ENCODE measurements at places on chromosomes 6 and 20.

GRCh38 chr6:7921632-7922092 lies 11.1 kb upstream of the TXNDC5 start:
- no peak for DNase-seq

DNA sequence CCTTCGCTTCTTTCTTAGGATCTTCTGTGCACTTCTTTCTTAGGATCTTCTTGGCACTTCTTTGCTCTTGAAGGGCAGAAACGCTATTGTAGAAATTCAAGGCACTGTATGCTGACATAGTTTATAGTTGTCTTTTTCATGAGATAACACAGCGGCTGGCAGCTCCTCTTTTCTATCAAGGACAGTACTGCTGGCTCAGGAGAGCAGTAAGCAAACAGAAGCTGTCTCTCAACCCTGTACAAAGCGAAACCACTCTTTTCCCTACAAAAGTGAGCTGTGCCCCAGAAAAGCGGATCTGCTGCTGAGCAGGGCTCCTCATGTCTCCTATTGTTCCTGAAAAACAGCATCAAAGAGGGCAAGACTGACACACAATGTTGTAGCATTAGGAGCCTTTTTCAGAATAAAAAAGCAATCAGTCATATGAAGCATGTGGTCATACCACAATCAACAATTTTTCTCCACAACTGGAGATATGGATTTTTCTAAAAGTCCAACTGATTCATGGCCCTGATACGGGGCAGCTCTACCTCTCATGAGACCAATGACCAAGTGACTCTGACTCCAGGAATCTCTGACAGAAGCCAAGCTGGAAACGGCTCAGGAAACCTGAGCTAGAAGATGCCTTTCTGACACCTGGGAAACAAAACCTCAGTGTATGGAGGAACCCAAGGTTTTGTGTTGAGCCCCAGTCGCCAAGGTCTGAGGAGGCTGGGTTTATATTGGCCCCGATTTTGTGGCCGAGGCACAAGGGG lies 255.9 kb downstream of the ESR1 start:
- DNase-seq: no peak

GRCh38 chr6:75624335-75624734 lies 22.7 kb downstream of the SENP6 start:
- no peak for DNase-seq

- DNase-seq: no peak
Observed at GRCh38 chr6:77136086-77136485, 327.2 kb downstream of the HTR1B start.

- DNase-seq: no peak
Observed at GRCh38 chr6:37783025-37783855, 36.3 kb upstream of the ZFAND3 start.

- no peak for DNase-seq
Observed at GRCh38 chr6:139324301-139324555, 32.4 kb upstream of the TXLNB start.

DNA sequence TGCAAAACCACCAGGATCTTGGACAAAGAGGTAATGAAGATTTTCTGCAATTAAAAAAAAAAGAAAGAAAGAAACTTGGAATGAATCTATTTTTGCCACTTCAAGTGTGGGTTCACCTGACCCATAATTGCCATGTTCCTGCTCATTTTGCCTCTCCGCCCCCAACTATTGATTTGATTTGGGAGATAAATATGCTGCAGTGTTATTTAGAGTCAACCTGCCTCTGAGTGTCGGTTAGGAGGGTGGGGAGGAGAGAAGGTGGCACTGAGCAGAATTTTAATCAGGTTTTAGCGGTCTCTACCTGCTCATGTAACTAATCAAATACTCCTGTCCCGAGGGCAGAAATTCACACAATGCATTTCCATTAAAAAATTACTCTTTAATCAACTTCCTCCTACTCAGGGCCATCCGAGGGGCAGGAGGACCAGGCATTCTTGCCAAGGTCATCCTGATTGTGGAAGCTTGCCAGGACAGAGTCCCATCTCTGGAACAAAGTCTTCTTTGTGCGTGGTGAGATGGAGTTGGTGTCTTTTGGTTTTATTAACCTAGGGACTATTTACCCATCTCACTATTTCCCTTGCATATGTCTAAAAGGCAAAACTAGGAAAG lies 300.1 kb downstream of the CDH26 start:
- DNase-seq: no peak

DNA sequence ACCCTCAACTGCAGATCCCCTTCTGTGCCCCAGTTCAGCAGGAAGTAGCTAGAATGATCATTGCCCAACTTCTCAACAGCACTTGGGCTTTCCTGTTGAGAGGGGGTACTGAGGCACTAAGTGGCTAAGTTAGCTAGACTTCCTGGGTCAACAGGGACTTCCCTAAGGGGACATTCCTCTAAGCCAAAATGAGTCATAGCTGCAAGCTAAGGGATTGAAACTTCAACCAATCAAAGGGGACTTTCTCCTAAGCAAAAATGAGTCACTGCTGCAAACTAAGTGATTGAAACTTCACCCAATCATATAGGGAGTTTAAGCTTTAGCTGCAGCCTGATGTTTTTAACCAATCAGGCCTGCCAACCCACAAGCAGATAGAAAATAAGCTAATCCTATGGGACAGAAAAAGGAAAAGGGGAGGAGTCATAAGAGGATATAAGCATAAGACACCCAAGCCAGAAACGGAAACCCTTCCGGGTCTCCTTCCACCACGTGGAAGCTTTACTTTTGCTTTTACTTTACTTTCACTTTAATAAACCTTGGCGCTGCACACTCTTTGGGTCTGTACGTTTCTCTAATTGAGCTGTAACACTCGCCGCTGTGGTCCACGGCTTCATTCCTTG lies 659.0 kb upstream of the HS3ST5 start:
- DNase-seq: no peak

DNA sequence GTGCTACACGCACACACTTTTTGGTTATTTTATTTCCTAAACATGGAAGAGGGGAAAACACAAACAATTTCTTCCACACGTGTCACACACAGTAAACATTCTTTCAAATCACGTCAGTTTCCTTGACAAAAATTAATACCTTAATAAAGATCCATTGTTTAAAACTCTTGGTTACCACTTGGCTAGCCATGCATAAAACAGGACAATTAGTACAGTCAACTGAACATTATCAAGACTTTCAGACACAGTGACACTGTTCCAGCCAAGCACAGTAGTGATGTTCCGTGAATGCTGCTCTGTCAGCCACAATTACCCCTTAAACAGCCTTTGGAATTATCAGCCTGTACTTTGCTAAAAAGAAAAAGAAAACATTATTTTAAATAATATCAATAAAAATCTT lies 50.8 kb downstream of the GMDS start:
- no peak for DNase-seq

- no peak for DNase-seq
Observed at GRCh38 chr20:63265891-63266515, 6.6 kb upstream of the ARFGAP1 start.

DNA sequence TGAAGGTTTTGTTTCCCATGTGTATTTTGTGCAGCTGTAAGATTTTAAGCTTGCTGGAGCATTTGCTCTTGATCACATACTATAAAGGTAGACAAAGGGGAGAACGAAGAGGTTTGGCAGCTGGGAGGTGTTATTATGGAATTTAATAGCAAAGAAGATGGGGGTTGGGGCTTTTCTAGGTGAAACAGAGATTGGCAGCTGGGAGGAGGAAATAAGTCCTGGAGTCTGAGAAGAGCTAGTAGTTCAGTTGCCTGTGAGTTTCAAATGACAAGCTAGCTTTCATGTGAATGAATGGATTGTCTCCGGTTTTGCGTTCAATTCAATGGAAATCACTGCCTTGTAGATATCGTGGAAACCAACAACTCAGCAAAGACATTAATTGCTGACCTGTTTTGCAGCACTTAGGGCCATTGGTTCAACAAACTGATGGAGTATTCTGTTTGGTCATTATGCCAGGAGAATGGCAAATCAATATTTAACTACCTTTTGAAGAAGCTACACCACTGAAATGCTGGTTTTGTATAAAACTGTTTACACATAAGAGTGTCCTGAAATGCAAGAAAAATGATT lies 38.1 kb upstream of the FLRT3 start:
- DNase-seq: no peak

DNA sequence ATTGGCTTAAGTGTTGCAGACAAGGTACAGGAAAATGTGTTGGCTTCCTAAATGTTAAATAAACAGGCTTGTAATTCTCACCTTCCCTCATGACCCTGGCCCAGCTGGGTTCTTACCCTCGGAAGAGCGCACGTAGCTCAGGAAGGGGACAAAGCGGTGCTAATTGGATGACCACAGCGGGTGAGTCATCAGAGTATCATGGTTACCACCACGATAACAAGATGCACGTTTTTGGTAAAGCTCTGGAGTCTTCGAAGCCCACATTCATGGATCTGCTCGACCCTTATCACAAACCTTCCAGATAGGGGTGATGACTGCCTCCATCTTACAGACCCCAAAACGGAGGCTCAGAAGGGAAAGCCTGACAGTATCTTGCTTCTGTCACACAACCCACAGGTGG lies 32.8 kb downstream of the APCDD1L start:
- no peak for DNase-seq

DNA sequence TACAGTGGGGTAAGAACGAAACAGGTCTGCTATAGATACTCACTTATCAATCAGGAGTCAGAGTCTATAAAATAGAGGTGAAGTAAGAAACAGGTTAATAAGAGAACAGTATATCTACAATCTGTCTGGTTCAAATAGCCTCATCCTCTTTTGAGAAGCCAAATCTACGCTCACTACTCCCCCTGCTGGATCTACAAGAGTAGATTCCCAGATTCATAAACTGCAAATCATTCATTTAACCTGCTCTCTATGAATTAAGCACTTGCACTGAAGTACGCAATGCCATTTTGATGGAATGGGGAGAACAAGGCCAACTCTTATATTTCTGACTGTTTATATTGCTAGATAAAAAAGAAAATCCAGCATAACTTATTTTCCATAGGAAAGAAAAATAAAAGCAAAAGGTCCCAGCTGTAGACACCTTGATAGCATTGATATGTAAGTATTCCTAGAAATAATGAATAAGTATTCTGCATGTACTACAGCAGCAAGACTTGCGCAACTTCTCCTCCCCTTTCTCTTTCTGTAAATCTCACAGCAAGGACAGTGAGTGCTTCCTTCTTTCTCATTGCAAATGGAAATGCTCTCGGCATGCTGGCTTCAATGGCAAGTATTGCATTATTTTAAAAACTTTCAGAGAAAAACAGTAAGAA lies 92.3 kb downstream of the RFX6 start:
- DNase-seq: no peak

DNA sequence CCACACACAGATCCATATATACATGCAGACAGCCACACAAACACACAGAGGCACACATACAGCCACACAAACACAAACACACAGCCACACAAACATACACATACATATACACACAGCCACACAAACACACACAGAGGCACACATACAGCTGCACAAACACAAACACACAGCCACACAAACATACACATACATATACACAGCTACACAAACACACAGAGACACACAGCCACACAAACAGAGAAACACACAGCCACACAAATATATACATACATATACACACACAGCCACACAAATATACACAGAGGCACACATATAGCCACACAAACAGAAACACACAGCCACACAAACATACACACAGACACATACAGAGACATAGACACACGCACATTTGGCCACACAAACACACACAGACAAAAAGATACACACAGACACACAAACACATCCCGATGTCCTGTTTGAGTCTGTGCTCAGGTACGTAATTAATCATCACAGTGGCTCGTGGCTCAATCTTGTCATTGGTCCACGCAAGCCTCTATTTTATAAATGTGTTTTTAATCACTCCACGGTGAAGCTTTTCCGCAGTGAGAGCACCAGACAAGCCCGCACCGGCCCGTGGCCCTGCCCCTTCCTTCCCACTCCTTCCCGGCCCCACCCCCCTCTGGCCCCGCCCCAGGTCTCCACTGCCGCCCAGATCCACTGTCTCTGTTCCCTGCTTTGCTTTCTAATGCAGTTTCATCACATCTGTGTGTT lies 135.3 kb downstream of the CDH4 start:
- no peak for DNase-seq

DNA sequence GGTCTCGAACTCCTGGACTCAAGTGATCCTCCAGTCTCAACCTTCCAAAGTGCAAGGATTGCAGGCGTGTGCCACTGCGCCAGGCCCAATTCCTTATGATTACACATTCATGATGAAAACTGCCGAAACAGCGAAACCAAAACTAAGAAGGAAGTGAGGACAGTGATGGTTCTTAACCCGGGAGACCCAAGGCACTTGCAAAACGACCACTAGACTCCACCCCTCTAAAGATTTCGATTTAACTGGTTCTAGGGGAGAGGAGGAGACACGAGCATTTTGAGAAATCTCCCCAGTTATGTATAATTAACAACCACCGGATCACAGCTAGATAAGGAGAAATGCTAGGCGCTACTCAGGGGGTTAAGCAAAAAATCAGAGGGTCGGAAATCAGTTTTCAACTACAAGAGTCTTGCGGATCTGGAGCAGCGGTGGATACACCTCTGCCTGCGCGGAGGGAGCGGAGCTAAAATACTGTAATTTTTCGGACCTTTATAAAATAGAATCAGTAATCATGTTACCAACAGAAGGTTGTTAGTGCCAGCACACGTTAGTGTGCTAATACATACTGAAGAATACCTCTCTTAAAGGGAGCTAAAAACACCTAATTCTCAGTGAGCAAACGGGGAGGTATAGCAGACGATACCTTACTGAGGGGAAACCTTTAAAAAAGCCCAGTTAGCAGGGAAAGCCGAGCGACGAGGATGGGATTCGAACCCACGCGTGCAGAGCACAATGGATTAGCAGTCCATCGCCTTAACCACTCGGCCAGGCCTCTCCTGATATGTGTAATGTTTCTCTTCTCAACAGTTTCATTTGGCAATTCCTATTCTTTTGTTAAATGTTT lies 60.0 kb upstream of the BTN3A2 start:
- peak; percentile 54 for DNase-seq
